Hematopoietic multipotent progenitor cell treated with erythropoietin and hydrocortisone succinate and interleukin-3 and kit ligand, for 4 days (in vitro differentiated cells): ENCODE measurements at places on chromosomes 4 and X.

DNA sequence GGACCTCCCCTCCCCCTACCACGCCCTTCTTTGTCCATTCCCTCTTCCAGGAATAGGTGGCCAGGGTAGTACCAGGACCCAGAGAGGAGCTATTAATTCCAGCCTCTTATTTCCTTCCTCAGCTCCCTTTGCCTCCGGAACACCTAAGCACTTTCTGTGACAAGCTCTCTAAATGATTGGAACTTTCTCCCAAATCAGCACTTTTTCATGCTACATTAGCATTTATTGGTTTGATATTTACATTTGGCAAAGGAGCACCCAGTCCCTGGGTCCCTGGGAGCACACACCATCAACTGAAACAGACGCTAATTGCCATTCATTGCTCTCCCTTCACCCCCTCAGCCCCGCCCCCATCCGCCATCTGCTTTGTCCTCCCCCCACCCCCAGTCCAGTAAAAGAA, 182.0 kb upstream of the BCOR start:
- DNase-seq = no peak

DNA sequence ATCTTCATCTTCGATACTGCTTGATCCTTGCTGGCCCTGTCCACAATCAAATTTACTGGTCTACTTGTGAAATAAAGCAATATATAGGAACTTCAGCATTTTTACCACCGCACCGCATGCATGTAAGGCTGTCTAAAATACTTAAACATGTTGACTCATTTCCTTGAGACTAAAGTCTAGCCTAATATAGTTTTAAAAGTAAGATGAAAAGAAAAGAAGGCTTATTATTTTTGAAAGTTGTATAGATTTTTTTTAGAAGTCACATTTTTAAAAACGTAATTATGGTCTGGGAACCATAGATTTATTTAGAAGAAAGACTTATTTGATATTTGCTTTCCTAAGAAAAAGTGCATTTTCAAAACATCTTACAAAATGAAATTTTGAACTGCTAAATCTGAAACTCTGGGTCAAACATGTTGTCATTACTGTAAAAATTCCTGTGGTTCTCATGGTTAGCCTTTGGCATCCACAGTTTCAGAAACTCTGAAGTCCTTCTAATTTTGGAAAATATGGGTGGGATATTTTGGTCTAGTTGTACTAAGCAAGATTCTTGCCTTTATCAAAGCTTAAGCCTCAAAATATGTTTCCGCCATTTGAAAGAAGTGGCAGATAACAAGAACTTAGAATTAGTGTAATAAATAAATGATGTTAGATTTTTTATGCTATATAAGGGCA, 423.5 kb upstream of the CTSO start:
- no peak for DNase-seq

- DNase-seq = no peak
These were observed 24.4 kb upstream of the DCK start for GRCh38 chr4:70969076-70969475.

DNA sequence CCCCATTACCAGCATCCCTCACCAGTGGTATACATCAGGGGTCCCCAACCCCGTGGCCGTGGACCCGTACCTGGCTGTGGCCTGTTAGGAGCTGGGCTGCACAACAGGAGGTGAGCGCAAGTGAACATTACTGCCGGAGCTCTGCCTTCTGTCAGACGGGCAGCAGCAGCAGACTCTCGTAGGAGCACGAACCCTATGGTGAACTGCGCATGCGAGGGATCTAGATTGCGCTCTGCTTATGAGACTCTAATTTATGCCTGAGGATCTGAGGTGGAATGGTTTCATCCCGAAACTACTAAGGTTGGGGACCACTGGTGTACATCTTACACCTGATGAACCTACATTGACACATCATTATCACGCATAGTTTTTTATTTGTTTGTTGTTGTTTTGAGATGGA, 52.8 kb upstream of the DHX15 start:
- DNase-seq = no peak

GRCh38 chr4:57187246-57187645, 77.1 kb upstream of the IGFBP7 start:
- no peak for DNase-seq

- peak; percentile 68 for DNase-seq
These were observed 141.7 kb downstream of the HHIP start for GRCh38 chr4:144787365-144788258.

- DNase-seq = peak; percentile 3
These were observed 49.7 kb upstream of the SLC16A2 start for GRCh38 chrX:74371425-74372222.

- no peak for DNase-seq
These were observed 116.3 kb downstream of the MSN start for GRCh38 chrX:65783746-65784145.

GRCh38 chr4:95243892-95244291, 304.9 kb downstream of the UNC5C start:
- DNase-seq = peak; percentile 7

- DNase-seq = no peak
These were observed 106.3 kb downstream of the C4orf51 start for GRCh38 chr4:145786261-145786660.

DNA sequence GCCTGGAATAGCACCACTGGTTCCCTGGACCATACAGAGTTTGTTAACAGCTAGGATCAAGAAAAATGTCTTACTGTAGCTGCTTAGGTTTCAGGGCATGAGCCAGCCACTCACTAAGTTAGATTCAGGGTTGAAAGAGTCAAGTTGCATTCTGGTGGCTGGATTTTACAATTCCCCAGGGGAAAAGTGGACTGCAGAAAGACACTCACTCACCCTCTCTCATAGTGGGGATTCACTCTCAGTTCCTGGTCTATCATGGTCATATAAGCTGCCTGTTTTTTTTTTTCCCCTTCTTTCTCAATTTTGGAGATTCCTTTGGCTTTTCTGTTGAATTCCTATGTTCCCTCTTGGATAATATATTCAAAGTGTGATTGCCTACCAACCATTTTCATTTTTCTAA, 744.2 kb upstream of the GRIA3 start:
- no peak for DNase-seq

GRCh38 chrX:30217465-30217864, 2.1 kb downstream of the MAGEB2 start:
- DNase-seq = peak; percentile 71

- no peak for DNase-seq
These were observed 653.8 kb upstream of the CPEB2 start for GRCh38 chr4:14348506-14348905.

DNA sequence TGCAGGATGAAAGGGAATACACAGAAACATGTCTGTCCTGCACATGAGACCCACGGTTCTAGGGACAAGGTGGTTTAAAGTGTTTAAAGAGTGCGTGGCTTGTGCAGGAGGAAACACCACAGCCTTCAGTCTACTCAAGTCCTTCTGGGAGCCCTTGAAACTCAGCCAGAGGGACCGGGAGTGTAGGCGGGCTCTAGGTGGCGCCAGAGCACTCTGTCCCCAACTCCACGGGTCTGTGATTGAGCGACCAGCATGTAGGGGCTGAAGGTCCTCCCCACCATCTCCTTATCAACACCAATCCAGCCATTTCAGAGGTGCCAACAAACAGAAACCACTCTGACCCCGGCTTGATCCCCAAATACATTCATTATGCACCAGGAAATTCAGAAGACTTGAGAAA, 82.0 kb upstream of the CLDN34 start:
- peak; percentile 79 for DNase-seq

DNA sequence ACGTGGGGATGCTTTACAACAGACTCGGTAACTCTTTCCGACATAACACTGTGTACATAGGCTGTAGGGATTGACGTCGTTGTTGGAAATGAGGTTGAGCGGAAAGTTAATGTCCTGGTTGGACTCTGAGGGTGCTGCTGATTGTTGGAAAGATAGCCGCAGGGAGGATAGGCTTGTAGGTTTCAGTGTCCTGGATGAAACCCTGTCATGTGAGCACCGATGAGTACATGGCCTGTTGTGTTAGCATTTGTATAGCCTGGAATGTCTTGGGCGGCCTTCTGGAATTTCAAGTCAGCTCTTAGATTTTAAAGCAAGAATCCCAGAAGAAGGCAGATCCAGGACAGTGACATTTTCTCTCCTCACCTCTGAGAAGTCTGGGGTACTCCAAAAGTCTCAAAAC, 63.3 kb downstream of the TBC1D14 start:
- DNase-seq = no peak

- peak; percentile 47 for DNase-seq
These were observed at the start of gene MGARP for GRCh38 chr4:139279760-139280620. MGARP (minus strand) TSS chr4:139280225; CDS start chr4:139280158, 67 bp downstream.

DNA sequence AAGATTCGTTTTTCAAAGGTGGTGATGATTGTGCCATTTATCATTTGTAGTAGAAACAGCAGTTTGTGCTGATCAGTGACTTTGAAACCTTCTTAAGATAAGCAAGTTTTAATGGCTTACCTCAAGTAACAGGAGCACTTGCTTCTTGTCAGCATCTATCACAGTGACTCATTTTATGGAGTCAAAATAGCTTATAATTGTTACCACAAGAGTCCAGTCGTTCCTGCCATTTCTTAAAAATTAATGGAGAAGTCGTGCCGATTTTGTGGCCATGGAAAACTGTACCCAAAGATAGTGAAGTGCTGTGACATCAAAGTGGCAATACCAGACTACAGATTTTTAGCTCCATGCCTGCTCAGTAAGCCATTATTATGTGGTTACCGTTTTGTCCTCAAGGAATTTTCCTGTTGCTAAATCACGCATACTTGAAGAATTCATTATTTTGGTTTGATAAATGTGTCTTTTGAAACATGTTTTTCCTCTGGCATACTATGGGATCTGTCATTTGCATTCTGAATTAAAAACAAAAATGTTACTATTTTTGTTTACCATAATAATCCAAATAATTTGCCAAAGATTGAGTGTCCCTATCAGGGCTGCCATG, 129.9 kb downstream of the CBR4 start:
- DNase-seq = no peak

DNA sequence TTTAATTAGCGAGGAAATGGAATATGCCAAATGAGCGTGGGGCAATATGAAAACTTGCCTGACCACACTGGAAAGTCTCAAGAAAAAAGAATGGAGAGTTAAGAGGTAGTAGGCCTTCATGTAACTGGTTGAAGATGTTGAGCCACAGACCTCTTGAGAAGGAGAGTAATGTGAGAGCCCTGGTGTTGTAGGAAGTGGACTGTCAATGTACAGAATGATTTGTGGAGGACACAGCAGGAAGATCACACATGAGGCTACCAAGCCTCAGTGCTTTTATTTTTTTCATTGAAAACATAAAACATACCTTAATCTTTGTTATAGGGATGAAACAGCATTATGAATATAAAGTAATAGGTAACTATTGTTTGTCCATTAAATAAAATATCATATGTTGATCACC, 331.6 kb downstream of the UNC5C start:
- no peak for DNase-seq

GRCh38 chr4:145531223-145531622, 49.6 kb downstream of the SMAD1 start:
- no peak for DNase-seq

GRCh38 chr4:40586729-40587128, 42.9 kb downstream of the RBM47 start:
- no peak for DNase-seq

DNA sequence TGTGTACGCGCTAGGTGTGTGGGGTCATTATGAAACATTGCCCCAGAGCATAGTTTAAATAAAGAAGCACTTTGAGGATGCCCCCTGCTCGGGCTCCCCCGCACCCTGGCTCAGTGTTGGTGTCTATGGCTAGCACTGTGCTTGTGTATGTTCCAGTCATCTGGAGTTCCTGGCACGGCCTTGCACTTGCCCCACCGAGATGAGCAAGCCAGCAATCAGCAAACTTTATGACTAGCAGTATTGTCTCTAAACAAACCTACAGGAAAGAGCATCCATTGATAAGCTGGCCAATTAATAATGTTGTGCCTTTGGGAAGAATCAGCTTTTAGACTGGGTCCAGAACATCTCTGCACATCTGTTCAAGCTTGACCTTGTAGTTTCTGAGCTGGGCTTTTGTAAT, 707 bp upstream of the SHROOM4 start:
- no peak for DNase-seq

GRCh38 chr4:73053076-73053475, 16.4 kb downstream of the COX18 start:
- no peak for DNase-seq

GRCh38 chr4:106062452-106062875, 167.2 kb downstream of the NPNT start:
- peak; percentile 4 for DNase-seq

DNA sequence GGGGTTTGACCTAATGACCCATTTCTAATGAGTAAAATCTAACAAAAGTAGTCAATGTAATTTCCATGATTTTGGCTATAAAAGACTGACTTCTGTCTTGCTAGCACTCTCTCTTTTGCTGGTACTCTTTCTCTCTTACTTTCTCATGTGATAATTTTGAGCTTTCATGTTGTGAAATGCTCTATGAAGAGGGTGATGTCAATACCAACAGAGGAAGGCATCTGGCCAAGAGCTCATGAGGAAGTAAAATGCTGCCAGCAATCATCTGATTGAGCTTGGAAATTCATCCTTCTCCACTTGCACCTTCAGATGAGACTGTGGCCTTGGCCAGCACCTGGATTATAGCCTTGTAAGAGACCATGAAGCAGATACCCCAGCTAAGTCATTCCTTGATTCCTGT, 347.7 kb downstream of the HS3ST1 start:
- DNase-seq = peak; percentile 42

GRCh38 chr4:40800064-40800463, 50.3 kb downstream of the NSUN7 start:
- DNase-seq = no peak

DNA sequence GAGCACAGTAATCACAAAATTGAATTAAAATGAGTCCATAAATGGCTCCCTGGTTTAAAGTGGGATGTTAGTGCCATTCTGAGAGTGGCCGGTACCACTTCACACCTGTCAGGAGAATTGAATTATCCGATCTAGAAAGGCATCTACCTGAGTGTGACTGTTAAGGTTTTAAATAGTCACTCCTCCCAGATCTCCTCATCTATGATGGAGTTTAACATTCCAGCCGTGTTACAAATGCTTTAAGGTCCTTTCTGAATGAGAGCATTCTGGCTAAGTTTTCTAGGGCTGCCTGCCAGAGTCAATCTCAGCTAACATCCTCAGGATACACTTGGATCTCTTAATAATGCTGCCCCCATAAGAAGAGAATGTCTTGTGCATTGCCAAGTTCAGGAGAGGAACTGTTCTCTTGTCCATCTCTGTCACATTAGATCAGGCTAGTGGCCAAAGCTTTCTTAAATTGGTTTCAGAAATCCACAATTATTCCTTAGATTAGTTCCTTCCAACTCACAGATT, 231.1 kb downstream of the SLC39A8 start:
- DNase-seq = no peak

- no peak for DNase-seq
These were observed 10.3 kb downstream of the ENPEP start for GRCh38 chr4:110486256-110486655.
